Transverse colon (tissue), 4 donors: ENCODE measurements at places on chromosomes 7 and 10. TPM values are rescaled to one million over a fixed set of nuclear protein-coding genes. Genes with fewer than 3 reads are reported as not detected.

DPCD gene
- not detected for total RNA-seq

DNA sequence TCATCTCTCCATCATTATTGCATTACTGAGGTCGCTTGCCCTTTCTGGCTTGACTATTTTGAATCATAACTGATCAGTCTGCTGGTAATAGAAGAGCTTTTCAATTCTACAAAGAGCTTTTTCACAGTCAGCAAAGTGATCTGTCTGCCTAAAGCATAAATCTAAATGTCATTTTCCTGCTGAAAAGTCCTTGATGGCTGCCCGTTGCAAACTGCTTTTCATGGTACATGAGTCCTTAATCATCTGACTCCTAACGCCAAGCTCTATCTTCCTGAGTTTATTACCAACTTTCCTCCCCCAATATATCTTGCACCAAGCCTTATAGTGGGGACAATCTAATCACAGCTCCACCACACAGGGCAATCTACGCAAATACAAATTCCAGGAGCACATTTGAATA, 39.8 kb downstream of the THSD7A start:
- no peak overlapping the region for H3K4me3 ChIP-seq
- no peaks in the 10 kb centered on the region for H3K36me3 ChIP-seq
- no peaks in the 10 kb centered on the region for H3K4me1 ChIP-seq
- H3K27ac ChIP-seq = no peak overlapping the region
- no peak for DNase-seq
- no peaks in the 10 kb centered on the region for H3K27me3 ChIP-seq

- no peaks in the 10 kb centered on the region for H3K4me1 ChIP-seq
- no peak for DNase-seq
- no peaks in the 10 kb centered on the region for H3K36me3 ChIP-seq
- H3K4me3 ChIP-seq = no peak overlapping the region
- H3K27me3 ChIP-seq = no peaks in the 10 kb centered on the region
These were observed 167.4 kb upstream of the PRSS58 start for GRCh38 chr7:142425281-142425680.

ITGB8 gene
- 3.0 TPM for total RNA-seq

GRCh38 chr7:77745746-77746145, 49.5 kb downstream of the RSBN1L start:
- no peak overlapping the region for H3K27ac ChIP-seq
- no peaks in the 10 kb centered on the region for H3K4me1 ChIP-seq
- H3K27me3 ChIP-seq = no peaks in the 10 kb centered on the region
- no peaks in the 10 kb centered on the region for H3K36me3 ChIP-seq

- H3K4me1 ChIP-seq = no peaks in the 10 kb centered on the region
- no peaks in the 10 kb centered on the region for H3K27me3 ChIP-seq
- DNase-seq = no peak
- H3K4me3 ChIP-seq = no peak overlapping the region
- no peak overlapping the region for H3K27ac ChIP-seq
These were observed 120.0 kb downstream of the MALRD1 start for GRCh38 chr10:19168584-19168983.

DNA sequence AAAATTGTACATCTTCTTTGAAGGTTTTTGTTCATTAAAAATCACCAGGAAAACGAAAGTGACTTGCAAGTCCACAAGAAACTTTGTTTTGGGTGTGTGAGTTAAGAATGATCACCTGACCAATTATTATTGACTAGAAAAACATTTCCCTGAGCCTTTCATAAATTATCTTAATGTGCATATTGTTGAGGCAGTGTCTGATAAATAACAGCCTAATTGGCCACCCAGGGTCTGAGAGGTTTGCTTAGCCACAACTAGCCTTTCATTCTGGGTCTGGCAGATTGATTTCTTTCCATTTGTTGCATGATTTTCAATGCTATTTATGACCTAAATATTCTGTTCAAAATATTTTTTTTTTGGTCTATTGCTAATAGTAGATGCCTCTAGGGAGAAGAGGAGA, 152.8 kb downstream of the AUTS2 start:
- no peaks in the 10 kb centered on the region for H3K36me3 ChIP-seq
- no peak for DNase-seq
- H3K4me1 ChIP-seq = no peaks in the 10 kb centered on the region
- H3K27me3 ChIP-seq = no peaks in the 10 kb centered on the region
- no peak overlapping the region for H3K27ac ChIP-seq
